ENCODE measurements at places on chromosomes 1 and 21.

DNA sequence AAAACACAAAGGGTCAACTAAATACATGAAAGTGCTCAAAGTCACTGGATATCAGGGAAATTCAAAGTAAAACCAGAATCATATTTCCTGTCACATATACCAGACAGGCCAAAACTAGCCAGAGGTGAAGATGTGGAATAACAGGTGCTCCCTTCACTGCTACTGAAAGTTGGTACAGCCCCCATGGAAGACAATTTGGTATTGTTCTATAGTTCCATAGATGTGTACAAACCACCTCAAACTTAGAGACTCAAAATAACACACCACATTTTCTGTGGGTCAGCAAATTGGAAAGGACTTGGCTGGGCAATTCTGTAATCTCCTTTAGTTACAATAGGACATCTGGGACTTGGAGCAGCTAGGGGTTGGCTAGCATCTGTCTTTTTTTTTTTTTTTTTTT, 24.5 kb upstream of the SOAT1 start:
- no peak for DNase-seq

- no peak for DNase-seq
Measured at GRCh38 chr1:190904091-190904695, 426.5 kb upstream of the BRINP3 start.

GRCh38 chr1:92797297-92797696, 12.4 kb upstream of the EVI5 start:
- no peak for DNase-seq

DNA sequence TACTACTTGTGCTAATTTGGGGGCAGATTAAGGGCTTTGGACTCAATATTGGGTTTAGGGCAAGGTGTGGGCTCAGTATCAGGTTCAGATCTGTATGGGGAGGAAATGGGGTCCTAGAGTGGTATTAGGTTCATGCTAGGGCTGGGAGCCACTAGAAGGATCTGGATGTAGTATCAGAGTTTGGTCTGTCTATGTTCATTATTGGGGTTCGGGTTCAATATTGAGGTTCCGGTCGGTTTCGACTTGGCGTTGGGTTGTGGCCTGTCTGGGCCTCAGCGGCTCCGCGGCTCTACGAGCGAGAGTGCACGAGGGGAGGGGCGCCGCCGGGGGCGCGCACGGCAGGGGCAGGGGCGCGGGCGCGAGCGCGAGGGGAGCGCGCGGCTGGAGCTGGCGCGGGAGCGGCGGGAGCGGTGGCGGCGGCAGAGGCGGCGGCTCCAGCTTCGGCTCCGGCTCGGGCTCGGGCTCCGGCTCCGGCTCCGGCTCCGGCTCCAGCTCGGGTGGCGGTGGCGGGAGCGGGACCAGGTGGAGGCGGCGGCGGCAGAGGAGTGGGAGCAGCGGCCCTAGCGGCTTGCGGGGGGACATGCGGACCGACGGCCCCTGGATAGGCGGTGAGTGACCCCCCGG, at the start of gene PTPRF:
TSS of gene PTPRF (plus strand) at position 401 of the 624 bp plus-strand sequence. CDS start 14,193 bp downstream, outside the sequence.
- DNase-seq = no peak
